Stimulated activated CD4-positive, alpha-beta T cell treated with anti-CD3 and anti-CD28 coated beads, Interleukin-2, amount 100 ng/mL, for 24 hours (primary cell): ENCODE measurements at places on chromosomes 6 and 20.

DNA sequence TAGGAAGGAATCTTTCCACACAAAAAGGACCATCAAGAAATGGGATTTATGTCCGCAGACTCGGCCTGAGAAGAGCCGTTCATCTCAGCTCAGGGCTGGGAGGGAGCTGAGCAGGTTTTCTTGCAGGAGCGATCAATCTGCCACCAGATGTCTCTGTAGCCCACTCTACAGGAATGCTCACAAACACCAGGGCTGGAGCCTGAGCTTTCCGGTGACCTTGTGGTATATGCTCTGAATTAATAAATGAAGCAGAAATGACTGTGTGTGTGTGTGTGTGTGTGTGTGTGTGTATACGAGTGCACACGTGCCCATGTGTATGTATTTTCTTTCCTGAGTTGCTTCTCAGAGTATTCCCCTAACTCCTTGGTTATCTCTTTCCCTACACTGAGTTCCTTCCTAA lies 12.0 kb downstream of the CD83 start:
- DNase-seq, result no peak

GRCh38 chr6:4220558-4220957 lies 85.2 kb upstream of the ECI2 start:
- DNase-seq, result no peak

- no peak for DNase-seq
These were observed 23.8 kb downstream of the RBM38 start for GRCh38 chr20:57414867-57415592.

DNA sequence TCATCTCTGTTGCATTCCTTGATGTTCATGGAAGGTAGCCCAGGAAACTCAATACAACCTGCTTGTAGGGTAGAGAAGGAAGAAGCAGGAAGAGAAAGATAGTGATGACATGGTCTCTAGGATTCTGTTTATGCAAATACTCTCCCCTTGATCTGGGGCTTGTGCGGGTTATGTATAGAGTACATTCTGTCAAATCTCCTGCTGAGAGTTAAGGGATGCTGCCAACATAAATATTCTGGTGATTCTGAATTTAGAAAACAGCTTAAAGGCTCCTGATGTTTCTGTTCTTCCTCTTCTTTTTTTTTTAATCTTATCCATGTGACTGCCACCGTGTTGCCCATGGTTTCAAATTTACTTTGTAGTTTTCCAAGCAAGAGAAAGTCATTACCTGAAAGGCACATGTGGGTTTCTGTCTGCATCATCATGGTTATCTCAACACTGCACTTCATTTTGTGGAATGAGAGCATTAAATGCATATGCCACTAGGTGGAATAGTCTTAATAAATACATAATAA lies 150.6 kb downstream of the RPS12 start:
- no peak for DNase-seq

GRCh38 chr6:153588330-153588729 lies 450.7 kb upstream of the OPRM1 start:
- no peak for DNase-seq

GRCh38 chr6:142087950-142088857 lies 44.5 kb upstream of the GJE1 start:
- no peak for DNase-seq

GRCh38 chr6:121187833-121188200 lies 146.5 kb downstream of the TBC1D32 start:
- no peak for DNase-seq

- DNase-seq, result no peak
These were observed 460.2 kb upstream of the BTBD3 start for GRCh38 chr20:11457488-11457887.

GRCh38 chr6:158037021-158037420 lies 55.4 kb downstream of the SYNJ2 start:
- DNase-seq, result no peak

DNA sequence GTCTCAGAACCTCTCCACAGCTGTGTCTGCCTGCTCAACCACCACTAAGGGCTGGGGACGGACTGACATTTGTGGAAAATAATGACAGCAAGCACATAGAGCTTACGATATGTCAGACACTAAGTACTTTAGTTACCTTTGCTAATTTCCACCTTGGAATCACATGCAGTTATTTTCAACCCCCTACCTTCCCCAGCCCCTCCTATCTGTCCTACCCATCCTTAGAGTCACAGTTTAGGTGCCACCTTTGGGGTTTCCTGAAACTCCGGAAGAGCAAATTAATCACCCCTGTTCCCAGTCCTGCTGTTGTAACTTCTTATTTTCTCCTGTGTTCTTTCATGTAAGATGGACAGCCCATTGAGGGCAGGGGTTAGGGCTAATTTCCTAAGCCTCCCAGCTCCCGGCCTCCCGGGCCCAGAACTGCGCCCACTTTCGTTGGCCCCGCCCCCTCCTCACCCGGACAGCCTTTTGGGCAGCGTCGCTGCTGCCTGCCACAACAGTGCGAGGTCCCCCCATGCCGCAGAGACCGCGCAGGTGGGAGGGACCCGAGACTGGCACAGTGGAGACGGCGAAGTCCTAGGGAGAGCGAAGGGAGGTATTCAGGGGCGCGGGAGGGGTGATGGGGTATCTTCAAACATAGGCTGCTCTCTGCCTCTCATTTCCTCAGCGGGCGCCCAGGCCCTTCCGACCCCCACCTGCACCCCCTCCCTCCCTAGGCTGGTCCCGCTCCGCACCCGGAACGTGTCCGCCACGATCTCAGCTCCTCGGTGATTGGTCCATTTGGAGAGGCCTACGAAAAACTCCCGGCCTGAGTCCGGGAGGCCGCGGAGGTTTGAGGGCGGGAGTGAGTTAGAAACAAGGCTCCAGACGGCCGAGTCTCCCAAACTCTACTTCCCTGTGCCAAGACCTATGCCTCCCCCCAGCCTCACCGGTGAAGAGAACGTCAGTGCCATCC lies 1.1 kb downstream of the DDAH2 start:
- DNase-seq, result no peak

- no peak for DNase-seq
These were observed 232.5 kb downstream of the LAMA2 start for GRCh38 chr6:129115471-129115870.

DNA sequence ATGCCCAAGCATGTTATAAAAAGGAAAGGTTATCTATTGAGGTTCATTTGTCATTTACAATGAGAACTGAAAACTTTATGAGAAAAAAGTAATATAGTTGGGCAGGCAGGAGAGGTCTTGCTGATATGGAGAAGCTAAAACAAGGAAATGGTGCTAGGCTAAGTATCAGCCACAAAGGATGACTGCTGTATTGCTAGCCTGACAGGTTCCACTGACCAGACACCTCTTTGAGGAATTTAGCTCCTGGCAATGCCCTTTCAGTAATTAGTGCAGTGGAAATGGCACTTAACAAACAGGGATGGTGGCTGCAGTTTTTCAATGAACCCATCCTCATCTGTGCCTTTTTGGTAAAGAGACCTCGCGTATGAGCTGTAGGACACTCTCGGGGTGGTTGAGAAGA lies 284.4 kb downstream of the ZFAND3 start:
- no peak for DNase-seq

DNA sequence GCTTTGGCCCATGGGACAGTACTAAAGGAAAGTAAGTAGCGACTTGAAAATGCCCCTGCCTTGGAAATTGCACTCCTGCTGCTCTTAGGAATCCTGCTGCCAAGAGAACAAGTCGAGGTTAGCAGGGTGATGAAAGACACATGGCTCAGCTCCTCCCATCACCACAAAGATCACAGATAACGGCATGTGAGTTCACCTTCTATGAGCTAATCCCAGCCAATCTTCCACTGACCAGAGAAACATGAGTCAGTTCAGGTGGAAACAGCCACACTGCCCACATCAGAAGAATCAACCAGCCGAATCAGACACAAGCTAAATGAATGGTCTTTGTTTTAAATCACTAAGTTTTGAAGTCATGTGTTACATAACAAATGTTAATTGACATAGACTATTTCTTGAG lies 106.3 kb downstream of the PRKN start:
- no peak for DNase-seq

GRCh38 chr6:96604420-96604819 lies 41.5 kb downstream of the FHL5 start:
- no peak for DNase-seq
